ENCODE measurements at places on chromosomes 6 and 20.

DNA sequence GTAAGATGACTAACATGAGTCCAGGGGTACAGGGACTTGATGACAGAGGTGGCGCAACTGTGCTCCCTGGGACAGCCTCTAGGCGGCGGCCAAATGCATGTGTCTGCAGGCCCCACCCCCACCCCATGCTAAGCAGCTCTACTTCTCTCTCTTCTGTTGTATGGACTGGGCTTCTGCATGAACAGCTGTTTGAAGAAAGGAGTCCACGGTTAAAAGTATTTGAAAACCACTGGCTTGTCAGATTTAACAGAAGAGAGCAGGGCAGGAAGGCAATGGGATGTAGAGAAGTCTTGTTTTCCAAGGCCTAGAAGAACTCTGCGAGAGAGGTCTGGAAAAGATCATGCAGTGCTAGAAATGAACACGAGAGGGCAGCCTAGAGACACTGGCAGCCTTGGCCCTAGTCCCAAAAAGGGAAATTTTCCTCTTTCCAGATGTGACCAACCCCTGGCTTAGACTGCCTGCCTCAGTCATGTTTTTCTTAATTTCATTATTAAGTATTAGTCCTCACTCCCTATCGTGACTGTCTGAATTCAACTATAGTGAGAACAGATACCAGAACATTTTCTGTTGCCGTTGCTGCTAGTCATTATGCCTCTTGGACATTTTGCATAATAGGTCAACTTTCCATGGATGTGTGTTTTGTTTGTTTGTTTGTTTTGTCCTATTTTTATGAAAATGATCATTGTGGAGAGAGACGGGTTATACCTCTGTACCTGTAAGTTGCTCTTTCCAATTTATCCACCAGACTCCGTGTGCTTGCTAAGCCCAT, 265.0 kb downstream of the ADGRG6 start:
- DNase-seq, result peak; percentile 81

DNA sequence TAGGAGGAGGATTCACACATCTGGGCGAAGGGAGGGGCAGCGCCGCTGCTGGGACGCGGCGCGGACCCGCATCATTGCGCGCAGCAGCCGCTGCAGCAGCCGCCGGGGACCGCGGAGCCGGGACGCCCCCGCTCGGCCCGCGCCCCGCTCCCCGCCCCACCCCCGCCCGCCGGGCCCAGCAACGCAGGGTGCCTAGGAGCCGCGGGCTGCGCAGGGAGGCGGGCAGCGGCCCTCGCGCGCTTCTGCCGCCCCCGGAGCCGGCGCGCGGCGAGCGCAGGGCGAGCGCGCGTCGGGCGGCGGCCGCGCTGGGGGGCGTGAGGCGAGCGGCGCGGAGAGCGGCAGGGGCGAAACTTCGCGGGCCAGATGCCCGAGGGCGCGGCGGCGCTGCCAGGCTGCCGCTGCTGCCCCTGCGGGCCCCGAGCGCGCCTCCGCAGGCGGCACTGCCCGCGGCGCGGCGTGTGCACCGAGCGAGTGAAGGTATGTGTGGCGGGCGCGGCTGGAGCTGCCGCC, at the start of gene NKAIN2:
NKAIN2 (plus strand) TSS at position 362 of the 510 bp plus-strand sequence.
- DNase-seq, result no peak

- no peak for DNase-seq
Observed at GRCh38 chr20:61989741-61990140, 75.9 kb downstream of the TAF4 start.

- DNase-seq, result no peak
Observed at GRCh38 chr20:44234566-44235317, 12.4 kb upstream of the GDAP1L1 start.

- peak; percentile 19 for DNase-seq
Observed at GRCh38 chr6:29723666-29724588, 693 bp downstream of the HLA-F start.

GRCh38 chr6:53358440-53359094, 9.8 kb upstream of the ELOVL5 start:
- no peak for DNase-seq

DNA sequence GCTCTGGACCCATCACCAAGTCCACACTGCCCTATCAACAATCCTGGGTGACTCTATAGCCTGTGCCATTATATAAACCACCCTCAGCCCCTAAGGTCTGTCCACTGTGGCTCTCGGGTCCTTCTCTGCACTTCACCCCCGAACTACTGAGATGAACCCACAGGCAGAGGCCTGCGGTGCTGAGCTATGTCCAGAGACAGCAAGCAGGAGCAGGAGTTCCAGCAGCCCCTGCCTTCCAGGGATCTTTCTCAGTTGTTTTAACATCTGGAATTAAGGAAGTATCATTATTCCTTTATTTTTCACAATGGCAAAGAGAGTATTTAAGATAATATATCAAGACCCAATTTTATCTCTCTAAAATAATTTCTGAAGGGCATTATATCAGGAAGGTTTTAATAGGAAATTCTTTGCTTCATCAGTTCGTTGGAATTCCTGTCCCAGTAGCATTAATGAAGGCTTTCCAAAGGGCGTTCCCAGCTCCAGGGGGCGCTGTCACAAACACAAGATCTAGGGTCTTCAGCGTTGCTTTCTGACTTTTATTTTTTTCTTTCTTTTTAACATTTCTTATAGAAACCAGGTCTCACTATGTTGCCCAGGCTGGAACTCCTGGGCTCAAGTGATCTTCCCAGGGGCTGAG, 27.3 kb downstream of the RRBP1 start:
- peak; percentile 86 for DNase-seq

All from kidney (tissue), 22 donors.